ENCODE measurements at places on chromosomes 4 and X.
A peak's percentile ranks its signal among the peaks of the same experiment; 100 is the strongest.

DNA sequence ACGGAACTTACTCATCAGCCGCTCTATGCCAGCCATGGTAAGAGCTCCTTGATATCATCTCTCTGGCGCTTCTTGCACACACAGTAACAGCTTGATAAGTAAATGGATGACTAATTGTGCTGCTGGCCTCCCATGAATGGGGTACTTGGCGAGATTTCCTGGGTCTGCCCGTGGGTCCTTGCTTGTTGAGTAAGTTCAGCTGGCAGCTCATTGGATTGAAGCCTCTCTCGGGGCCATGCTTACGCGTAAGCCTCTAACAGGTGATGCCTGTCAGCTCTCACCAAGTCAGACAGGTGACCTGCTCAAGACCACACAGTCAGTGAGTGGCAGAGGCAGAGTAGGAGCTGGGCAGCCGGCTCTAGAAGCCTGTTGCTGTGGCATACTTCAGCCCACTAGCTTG, 7.7 kb downstream of the NSG1 start:
- DNase-seq, result no peak

DNA sequence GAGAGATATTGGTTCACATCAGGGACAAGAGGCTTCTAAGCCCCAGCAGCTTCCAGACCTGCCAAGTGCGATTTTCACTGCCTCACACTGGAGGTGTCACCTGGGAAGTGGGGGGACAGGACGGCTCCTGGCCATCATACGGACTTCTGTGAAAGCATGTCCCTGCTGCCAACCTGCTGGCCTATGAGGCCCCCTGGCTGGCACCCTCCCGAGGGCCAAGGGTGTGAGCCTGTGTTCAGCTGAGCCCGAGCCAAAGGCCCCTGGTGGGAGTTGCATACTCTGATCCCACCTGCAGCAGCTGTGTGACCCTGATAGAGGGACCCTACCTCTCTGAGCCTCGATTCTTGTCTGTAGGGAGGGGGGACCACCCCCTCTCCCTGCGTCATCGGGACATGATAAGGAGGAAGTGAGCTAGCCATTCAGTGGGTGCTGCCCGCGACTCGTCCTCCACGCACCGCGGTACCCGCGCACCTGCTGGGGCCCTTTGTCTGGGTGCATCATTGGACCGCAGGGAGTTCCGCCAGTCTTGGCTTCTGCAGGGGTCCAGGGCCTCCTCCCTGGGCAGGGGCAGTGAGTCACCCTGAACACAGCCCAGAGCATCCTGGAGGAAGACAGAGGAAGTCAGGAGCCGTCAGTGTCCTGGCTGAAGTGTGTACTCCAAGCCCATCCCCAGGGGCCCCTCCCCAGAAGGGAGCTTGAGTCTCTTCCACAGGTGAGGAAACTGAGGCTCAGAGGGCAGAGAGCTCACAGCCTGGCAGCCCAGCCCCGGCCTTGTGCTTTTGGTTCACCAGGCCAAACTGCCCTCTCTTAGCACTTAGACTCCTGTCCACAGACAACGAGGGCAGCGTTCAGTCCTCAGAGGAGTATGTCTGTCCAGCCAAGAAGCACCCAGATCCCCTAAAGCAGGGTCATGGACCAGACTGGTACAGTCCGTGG, 24.1 kb downstream of the C4orf50 start:
- no peak for DNase-seq

DNA sequence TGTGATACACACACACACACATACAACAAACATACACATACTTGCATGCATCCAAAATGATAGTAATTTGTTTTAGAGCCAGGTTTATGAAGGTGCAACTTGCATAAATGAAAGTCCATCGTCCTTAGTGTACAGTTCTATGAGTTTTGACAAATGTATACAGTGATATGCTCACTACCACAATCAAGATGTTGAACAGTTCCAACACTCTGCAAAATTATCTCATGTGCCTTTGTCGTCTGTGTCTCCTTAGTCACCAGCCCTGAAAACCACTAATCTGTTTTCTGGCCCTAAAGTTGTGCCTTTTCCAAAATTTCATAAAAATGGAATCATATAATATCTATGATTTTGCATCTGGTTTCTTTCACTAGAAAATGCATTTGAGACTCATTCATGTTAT, 67.8 kb upstream of the ANXA3 start:
- no peak for DNase-seq

GRCh38 chr4:62471021-62471420, 1270.9 kb downstream of the ADGRL3 start:
- DNase-seq, result no peak

DNA sequence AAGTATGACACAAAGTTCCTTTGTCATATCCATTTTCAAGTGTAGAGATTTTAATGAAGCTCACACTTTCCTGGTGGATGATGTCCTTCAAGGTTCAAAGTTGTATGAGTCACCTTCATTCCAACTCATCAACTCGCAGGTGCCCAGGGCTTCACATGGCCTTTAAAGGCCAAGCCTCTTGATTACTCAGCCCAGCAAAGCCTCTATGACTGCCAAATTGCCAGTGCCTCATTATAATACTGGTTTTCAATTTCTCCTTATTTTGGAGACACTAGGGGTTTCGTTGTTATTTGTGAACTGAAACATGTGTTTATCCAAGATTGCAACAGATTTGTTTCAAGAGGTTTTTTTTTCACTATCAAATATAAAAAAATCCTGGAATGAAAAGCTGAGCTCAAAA, 45.9 kb upstream of the PPP3CA start:
- no peak for DNase-seq

GRCh38 chrX:110142096-110142495, 139.2 kb downstream of the TMEM164 start:
- DNase-seq, result no peak

DNA sequence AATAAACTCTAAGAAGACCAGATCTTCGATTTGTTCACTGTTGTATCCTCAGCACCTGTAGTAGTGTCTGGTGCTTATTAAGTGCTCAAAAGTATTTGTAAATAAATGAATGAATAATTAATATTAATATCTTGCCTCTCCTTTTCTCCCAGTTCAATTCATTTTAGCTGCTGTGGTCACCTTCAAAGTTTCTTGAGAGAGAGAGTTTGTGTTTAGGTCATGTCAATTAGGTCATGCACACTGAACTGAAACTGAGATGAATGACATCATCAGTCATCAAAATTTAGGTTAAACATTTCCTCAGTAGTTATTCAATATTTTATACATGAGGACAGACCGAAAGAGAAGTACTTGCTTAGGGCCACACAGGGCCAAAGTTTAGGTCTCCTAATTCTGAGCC, 73.5 kb downstream of the ANXA3 start:
- no peak for DNase-seq

DNA sequence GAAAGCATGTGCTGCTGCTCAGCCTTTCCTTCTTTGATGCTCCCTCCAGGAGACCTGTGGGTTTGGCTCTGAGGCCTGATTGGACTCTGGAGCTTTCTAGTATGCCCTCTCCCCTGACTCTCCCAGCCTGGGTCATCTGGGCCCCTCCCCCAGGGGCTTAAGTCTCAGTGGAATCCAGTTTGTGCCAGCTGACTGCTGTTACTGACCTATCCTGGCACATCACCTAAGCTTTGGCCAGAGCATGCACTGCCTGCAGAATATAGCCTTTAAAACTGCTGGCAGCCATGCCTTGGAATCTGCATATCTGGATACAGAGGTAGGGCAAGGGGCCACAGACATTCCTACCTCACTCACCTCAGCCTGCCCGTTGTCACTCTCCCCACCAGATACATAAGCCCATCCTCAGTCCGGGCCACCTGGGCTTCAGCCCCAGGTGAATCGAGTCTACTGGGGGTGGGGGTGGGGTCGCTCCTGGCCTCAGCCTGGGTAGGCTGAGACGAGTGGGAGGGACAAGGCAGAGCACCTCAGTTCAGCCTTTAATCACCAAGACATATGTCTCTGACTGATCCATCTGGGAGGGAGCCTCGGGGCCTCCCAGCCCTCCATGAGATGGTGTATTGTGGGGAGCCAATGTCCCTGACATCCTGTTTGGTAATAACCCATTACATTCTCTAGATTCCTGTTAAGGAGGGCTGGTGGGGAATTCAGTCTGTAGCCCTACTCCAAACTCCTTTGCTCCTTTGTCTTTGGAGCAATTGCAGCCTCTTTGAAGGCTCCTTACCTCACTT, 61.2 kb downstream of the STARD8 start:
- no peak for DNase-seq

DNA sequence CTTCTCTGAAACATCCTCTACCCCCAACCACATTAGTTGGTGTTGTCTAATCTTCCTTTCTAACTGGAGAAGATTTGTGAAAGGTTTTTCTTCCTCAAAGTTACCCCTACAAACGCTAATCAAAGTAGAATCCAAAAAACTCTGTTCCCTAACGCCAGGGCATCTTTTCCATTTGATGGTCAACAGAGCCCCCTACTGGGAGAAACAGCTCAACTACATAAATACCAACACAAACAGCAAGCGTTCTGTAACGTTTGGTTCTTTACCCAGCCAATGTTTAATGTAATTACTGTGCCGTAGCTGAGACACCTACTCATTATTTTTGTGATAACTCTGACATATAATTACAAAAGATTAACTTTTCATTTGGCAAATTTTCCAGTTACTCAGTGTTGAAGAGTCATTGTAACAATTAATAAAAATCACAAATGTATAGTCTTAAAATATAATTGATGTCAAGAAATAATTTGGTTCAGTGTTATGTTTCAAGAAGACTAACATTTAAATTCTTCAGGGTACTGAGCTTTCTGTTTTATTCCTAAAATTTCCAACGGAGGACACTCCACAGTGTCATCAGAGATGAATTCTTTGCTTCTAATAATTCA, 94.9 kb upstream of the TBC1D9 start:
- DNase-seq, result peak; percentile 13

DNA sequence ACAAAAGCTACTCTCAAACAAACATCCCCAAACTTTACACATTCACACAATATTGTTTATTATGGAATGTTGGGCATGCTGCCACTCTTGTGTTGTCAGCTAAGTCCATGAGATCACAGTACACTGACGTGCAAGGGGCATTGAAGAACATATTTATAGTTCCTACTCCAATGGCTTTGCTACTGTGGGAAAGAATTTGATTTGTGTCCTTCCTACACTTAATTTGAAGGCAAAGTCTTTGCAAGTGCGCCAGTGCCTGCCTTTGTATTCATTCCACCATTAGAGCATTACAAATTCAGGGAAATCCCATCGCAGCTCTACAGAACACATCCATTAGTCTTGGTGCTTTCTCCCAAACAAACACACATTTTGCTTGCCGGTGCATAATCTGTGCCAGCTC, 45.4 kb upstream of the FTHL17 start:
- no peak for DNase-seq

- no peak for DNase-seq
Observed at GRCh38 chr4:94814237-94814636, 56.5 kb downstream of the BMPR1B start.

DNA sequence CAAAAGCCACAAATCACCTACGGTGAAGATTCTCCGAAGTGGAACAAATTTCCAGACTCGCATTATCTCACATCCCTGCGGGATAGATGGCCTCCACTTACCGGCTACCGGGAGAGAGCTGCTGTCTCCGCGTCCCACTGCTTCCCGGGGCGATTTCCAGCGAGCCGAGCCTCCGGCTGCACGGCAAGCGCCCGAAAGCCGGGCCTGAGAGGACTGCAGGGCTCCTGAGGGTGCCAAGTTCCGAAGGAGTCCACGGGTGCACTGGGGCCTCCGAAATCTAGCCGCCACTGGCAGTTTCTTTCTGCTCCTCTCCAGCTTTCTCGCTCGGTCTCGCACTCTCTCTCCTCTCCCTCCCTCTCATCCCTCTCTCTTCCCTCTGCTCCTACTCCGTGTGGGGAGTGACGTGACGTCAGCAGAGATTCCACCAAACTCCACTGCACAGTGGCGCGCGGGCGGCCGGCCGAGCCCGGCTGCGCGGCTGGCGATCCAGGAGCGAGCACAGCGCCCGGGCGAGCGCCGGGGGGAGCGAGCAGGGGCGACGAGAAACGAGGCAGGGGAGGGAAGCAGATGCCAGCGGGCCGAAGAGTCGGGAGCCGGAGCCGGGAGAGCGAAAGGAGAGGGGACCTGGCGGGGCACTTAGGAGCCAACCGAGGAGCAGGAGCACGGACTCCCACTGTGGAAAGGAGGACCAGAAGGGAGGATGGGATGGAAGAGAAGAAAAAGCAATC, 14.0 kb upstream of the PITX2 start:
- no peak for DNase-seq

DNA sequence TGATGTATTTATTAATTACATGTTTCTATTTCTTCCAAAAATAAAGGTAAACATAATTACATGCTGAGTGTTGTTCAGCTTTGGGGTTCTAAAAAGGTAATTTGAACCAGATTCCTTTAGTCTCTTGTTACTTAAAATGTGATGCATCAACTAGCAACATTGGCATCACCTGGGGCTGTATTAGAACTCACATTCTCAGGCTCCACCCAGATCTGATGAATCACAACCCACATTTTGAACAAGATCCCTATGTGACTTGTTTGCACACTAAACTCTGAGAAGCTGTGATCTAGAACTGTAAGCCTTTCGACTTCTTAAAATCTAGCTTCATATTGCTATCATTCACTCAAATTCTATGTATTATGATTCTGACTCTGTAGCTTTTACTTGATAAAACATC, 23.0 kb upstream of the HS3ST1 start:
- DNase-seq, result no peak

DNA sequence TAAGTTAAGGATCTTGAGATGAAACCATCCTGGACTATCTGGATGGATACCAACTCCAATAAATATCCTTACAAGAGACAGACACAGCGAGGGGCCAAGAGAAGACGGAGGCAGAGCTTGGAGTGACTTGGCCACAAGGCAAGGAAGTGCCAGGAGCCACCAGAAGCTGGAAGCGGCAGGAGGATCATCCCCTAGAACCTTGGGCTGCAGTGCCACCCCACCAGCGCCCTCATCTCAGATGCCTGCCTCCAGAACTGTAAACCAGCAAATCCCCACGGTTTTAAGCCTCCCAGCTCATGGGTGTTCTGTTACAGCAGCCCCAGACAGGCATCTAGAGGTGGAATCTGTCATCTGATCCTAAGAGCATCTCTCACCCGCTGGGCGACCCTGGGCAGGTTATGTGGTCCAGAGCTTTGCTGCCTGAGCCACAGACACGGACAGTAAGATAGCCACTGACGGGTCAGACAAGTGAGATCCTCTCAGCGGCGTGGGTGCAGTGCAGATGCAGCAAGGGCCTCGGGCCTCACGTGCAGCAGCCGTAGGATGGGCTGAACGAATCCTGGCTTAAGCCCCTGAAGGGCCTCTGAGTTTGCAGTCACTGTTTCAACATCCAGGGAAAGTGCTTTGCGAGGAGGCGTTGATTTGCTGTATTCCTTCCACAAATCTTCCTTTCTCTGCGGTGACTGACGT, 25.1 kb upstream of the MXD4 start:
- DNase-seq, result no peak

DNA sequence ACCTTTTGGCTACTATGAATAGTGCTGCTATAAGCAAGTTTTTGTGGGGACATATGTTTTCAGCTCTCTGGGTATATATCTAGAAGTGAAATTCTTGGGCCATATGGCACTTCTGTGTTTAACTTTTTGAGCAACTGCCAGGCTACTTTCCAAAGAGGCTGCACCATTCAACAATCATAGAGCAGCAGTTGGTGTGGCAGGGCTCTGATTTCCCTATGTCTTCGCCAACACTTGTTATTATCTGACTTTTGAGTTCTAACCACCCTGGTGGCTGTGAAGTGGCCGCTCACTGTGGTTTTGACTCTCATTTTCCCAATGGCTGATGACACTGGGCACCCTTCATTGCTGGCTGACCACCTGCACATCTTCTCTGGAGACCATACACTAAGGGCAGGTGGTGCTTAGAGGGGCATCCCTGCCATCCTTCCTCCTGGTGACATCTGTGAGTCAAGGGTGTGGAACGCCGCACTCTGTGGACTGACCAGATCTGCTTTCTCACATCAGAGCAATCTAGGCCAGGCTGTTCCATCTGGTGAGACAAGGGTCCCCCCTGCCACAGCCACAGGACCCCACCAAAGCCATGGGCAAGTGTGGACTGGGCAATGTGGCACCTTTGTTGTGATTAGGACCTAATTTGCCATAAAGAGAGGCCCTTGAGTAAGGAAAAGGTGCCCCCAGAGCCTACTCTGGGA, 49.6 kb downstream of the ZFYVE28 start:
- DNase-seq, result no peak
